Stimulated activated naive CD4-positive, alpha-beta T cell treated with Interleukin-2 at 50 U/mL for 16 hours (primary cell): ENCODE measurements at places on chromosomes 3 and 15.

- no peak for DNase-seq
Measured at GRCh38 chr3:190399677-190400076, 11.7 kb downstream of the CLDN16 start.

- no peak for DNase-seq
Measured at GRCh38 chr15:90782442-90782841, 65.3 kb downstream of the BLM start.

DNA sequence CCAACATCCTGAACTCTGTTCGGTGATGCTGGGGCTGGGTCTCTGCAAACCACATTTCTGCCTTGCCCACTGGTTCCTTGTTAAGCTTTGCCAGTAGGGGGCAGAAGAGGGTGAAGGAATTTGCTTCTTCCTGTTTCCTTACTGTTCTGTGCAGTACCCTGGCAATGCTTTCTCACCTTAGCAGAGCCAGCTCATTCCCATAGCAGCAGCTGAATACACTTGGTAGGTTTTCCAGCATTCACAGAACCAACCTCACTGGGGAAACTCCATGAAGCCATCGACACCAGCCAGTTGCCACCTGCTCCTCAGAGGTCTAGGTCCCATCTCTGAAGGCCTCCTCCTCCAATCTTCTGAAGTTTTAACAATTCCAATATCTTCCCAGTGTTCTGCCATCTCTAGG, 308.4 kb downstream of the PDCD6IP start:
- DNase-seq: no peak

DNA sequence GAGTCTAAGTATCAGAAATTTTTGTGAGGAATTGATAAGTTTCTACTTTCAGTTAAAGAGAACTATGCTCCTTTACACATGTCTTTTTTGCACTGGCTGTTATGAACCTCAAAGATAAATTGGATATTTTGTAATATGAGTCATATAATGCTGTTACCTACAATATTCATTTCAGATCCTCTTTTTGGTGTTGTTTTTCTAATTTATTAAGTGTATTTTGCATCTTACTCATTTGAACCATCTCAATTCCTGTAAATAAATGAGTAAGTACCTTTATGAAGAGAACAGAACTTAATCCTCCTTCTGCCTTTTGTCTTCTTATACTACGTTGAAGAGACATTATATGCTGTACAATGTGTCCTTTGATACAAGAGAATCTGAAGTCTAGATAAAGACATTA, 74.4 kb downstream of the ZIC1 start:
- DNase-seq: no peak

DNA sequence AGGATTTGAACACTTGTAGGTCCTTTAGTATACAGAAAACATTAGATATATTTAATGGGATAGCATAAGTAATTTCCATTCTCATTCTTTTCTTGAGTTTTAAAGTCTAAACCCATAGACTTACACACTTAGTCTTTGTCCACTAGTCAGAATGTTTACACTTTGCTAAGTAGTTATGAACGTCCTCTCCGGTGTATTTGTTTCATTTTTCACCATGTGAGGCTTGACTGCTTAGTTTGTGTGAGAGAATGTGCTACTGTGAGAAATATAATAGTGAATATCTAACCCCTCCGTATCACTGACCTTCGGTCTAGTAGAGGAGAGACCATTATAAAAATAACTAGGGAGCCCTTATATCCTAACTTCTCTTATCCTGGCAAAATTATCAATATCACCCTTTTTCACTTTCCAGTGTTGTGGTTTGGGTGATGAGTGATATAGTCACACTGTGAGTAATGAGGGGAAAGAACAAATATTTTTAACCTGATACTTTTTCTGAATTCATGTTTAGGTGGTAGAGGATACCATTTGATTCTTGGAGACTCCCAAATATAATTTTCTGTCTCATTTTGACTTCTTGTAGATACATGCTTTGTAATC, 122.4 kb downstream of the UBE2E2 start:
- DNase-seq: no peak

- DNase-seq: no peak
Measured at GRCh38 chr3:197501879-197502620, 53.7 kb downstream of the BDH1 start.

- DNase-seq: no peak
Measured at GRCh38 chr3:155871746-155872158, 1.3 kb downstream of the GMPS start.

GRCh38 chr3:113086560-113087461, 96.0 kb downstream of the GTPBP8 start:
- DNase-seq: no peak

GRCh38 chr3:188941103-188941502, 230.7 kb upstream of the TPRG1 start:
- no peak for DNase-seq

- DNase-seq: no peak
Measured at GRCh38 chr15:67967871-67968431, 86.2 kb upstream of the PIAS1 start.

DNA sequence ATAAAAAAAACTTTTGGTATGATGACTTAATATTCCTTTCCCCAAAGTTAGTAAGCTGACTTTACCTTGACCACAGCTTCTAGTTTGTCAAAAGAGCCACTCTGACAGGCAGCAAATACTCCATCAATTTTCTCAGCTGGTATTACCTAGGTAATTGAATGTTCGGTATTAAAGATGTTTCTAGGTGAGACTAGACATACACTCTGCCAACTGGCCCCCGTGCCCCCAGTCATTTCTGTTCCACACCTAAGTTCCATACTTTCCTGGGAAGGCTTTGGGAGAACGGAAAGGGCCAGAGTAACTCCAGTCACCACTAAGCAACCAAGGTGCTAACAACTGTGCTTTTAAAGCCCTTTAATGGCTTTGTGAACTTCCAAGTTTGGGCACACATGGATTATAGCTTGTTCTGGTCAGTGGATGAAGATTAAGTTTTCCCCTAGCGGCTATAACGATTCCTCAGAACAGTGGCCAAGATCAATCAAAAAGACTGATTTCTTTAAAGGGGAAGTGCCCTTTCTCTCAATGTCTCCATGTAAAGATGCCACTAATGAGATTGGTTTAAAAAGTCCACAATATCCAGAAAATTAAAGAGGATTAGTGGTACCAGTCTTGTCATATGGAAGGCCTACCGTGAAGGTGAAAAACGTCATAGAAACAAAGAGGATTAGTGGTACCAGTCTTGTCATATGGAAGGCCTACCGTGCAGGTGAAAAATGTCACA, 7.0 kb downstream of the EIF4A2 start:
- no peak for DNase-seq

- DNase-seq: no peak
Measured at GRCh38 chr15:48084759-48085590, 35.8 kb upstream of the SLC24A5 start.

- DNase-seq: no peak
Measured at GRCh38 chr3:156633335-156633734, 41.1 kb upstream of the TIPARP start.

- no peak for DNase-seq
Measured at GRCh38 chr3:152121270-152121636, 147.5 kb upstream of the MBNL1 start.

DNA sequence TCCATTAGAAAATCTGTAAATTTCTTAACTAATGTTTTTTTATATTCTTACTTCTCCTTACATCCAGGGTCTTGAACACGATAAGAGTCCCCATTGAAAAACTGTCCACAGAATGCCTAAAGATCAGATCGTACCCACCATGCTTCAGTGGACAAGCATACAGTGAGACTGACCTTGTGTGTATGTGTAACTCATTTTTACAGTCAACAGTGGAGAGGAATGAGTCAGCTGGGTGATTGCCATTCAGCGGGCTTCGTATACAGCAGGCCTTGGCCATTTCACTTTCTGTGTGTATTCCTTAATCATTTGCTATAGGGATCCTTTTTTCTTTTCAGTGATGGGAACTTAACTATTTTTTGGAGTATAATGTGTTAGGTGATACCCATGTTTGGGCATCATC, 10.6 kb downstream of the PARP14 start:
- no peak for DNase-seq

GRCh38 chr3:26438981-26439884, 183.3 kb upstream of the LRRC3B start:
- DNase-seq: no peak

DNA sequence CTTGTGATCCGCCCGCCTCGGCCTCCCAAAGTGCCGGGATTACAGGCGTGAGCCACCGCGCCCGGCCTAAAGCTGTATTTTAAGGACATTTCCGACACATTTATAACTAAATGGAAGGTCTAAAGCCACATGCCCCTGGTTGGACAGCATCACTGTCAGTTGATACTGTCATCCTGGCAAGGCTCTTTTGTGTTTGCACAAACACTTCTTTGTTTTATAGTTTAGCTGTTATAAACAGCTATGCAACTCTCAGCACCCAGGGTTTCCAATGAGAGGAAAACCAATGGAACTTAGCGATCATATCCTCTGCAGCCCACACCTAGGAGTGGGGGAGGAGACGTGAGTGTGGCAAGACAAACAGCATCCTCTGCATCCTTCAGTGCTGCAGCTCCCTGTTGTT, 19.7 kb downstream of the NIPA1 start:
- no peak for DNase-seq

GRCh38 chr3:14031271-14031670, 93.4 kb downstream of the CHCHD4 start:
- DNase-seq: no peak

DNA sequence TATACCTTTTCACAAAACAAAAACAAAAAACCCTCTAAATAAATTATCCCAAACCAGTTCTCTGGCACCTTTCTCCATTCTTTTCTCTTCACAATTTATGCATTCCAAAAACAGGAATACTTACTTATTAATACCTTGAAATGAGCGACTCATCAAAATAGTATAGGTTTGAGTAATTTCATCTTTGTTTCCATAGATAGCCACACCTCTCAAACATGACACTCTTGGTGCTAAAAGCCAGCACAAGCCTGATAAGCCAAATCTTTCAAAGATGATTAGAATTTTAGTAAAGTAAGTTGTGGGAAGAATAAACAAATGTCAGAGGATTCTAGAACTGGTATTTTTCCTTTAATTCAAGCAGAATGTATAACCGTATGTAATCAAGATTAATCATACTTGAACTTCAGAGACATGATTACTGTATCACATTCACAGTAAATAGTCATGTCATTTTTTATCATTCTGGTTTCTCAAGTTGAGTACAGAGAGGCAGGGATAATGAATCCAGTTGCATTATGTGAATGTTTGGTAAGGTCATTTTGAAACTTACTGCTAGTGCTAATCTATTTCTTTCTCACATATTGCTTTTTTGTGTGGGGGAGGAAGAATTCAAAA, 12.1 kb upstream of the WDR5B start:
- no peak for DNase-seq

DNA sequence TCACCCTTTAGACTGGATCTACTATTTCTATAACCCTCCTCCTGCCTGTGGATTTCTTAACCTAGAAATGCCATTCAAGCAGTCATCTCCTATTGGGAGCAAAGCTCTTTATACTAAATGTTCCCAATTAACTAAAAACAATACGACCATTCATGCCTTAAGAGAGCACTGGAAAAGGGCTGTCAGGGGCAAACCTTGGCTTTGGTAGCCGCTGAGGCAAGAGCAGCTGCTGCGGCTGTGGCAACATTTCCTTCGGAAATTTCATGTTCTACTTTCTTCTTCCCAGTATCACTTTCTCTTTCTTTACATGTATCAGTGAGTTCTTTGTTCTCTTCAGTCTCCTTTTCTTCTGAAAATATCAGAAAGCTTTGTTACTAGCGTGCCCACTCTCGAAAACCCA, 56.3 kb upstream of the CSPG5 start:
- DNase-seq: no peak

DNA sequence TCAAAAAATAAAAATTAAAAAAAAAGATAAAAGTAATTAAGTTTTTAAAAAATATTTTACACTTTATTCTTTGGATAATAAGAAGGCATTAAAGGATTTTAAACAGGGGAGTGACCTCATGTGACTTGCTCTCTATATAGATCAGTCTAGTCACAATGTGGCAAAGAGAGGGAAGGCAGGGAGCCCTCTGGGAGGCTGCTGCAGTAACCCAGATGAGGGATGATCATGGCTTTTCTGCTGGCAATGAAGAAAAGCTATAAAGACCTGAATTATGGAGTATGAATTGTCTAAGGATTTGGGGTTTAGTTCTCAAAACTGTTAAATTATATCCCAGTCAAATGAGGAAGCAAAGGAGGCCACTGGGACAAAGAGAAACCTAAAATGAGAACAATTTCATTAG, 58.1 kb downstream of the SUMF1 start:
- no peak for DNase-seq

DNA sequence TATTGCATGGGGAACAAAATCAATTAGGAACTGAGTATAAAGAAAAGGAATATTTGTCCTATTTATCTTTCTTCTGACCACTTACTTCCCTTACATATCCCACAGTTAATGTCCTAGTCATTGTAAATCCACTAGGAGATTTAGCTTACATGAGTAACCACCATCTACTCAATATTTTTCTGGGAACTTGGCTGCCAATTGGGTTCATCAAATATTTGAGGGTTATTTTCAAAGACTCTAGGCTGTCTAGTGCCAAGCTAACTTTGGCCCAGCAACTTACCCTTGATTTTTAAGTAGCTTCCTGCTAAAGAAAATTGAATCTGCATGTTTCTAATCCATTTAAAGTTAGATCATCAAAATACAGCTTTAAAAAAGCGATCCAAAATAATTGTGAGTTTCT, 362.5 kb upstream of the EPHA3 start:
- no peak for DNase-seq

DNA sequence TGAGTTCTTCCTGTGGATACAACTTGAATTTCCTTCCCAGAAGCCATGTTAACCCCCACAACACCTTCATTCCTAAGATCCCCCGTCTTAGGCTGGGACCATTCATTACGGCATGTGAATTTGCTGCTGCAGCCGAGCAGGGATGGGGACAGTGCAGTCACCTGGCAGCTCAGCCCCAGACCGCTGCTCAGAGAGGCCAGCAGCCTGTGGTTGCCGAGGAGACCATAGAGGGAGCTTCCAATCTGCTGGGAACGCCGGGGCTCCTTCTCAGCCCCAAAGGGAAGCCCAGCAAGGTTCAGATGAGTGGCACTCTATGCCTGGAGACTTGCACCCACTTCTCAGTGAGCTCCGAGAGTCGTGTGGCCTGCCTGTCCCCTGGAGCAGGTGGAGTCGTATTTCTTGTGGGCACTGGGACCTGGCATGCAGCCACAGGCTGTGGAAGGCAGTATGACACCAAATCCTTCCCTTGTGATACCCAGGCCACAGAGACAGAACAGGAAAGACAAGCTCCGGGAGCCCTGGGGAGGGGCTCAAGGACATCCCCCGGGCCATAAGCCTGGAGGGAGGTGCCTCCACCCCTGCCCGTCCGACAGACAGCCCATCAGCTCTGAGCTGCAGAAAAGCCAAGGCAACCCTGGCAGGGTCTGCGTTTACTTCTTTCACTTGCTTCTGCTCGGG, 167.3 kb downstream of the FAM43A start:
- no peak for DNase-seq

DNA sequence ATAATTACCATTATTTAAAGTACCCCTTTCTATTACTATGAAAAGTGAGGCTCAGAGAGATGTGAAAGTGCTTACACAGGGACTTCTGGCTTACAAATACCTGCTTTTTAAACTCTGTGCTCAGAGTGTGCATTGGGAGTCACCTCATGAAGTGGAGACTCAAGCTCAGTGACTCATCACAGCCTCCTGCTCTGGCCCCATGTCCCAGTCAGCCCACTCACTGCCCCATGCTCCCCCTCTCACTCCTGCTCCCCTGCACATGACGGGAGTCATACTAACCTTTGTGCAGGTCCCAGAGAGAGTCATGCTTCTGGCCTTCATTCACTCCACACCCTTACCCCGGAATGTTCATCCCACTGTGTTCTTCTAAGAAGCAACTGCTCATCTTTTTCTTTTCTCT, 20.2 kb downstream of the CCR1 start:
- DNase-seq: no peak
